ENCODE measurements at places on chromosomes 1 and 21.

DNA sequence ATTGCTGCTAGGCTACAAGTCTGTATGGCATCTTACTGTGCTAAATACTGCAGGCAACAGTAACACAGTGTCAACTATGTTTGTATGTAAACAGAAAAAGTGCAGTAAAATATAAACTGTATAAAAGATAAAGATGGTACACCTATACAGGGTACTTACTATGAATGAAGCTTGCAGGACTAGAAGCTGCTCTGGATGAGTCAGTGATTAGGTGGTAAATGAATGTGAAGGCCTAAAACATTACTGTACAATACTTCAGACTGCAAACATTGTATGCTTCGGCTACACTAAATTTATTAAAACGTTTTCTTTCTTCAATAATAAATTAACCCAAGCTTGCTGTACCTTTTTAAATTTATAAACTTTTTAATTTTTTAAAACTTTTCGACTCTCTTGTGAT lies 97.1 kb downstream of the HLX start:
- DNase-seq, result no peak

DNA sequence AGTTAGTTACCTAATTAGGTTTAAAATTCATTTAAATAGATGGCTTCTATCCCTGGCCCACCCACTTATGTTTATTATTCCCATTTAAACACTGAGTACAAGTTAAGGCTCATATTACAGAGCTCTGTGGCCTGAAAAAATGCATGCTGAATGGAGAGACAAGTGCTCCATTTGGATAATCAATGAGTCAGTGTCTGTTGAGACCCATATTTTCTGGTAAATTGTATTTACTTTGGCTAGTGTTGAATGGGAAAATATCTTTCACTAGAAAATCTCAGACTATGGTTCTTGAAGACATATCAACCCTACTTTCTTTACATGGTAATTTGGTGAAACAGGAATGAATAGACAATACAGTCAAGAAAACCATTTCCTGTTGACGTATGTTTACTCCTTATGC lies 356.0 kb downstream of the S1PR1 start:
- DNase-seq, result no peak

DNA sequence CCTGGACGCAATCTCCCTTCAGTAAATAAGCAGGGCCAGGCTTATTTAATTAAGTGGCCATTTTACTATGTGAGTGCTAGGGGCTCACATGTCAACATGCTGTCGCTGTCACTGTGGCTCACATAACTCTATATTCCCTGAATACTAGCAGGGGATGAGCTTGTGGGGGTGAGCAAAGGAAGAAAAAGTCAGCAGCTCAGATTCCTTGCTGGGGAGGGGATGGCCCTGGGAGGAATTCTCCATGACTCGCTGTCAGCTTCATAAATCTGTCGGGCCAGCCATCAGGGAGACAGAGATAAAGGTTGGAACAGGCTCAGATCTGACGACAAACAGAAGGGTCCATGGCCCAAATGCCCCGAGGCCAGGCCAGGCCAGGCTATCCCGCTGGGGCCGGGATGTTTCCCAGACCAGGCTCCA lies 26.0 kb upstream of the PLEKHG5 start:
- peak; percentile 71 for DNase-seq

DNA sequence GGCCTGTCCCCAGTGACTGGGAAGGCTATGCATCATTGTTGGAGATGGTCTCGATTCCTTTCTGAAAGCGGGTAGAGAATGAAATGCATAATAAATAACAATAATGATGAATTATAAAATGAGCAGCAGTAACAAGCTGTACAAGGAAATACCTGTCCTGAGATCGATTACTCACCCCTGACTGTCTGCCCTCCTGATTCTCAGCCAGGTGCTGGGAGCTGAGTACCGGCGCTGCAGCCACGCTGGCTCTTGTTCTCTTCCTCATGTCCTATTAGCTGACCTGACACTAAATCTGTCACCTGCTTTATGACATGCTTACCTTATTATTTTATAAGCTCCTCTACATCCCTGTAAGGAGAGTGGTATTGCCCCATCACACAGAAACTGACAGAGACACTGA lies 3.4 kb downstream of the AGPAT3 start:
- DNase-seq, result no peak

- DNase-seq, result no peak
These were observed 117.5 kb downstream of the TOMM20 start for GRCh38 chr1:235011064-235011598.
